WTC11 (cell line): ENCODE measurements at places on chromosomes 2 and 18.
A peak's percentile ranks its signal among the peaks of the same experiment; 100 is the strongest.

DNA sequence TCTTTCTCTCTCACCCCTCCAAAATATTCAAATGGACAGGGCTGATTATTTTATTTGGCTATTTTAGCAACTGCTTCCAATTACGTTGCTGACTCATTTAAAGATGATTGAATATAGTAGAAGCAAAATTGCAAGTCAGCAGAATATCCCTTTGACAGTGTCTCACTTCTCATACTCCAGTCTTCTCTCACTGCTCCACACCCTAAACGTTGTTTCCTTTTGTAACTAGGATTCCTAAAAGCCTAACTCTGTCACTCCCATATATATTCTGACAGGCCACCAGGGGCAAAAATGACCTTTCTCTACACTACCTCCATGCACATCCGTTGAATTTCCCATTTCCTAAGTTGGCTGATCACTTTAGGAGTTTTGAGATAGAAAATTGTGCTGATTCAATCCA lies 351.1 kb downstream of the RND3 start:
- DNase-seq: no peak

DNA sequence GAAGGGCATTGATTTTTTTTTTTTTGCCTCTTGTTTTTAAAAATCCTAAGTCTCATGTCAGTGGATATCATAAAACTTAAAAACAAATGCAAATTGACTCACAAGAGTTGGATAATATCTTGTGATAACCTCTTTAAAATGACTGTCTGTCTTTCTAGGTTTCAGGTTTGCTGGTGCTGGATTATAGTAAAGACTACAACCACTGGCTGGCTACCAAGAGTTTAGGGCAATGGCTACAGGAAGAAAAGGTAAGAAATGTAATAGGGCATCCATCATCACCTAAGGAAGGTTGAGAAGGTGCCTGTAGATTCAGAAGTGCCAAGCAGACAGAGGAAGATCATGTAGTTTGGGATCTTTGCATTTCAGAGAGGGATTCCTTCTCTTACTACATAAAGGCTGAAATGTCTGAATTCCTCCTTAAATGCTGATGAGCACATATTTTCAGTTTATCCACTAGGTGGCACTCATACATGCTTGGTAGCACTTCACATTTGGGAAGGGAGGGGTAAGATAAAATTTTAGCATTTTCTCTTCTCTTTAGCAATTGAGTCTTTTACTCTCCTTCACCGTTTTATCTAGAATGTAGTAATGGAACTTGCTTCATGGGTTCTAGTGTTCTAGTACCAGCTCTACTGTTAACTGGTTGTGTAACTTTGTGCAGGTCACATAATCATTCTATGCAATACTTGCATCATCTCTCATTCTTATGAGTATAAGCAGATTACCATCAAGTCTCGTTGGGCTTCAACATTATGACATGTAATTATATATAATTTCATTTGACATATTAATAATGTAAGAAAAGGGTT lies 21.1 kb downstream of the CPS1 start:
- DNase-seq: no peak

GRCh38 chr18:41870817-41871216 lies 84.2 kb upstream of the PIK3C3 start:
- no peak for DNase-seq

GRCh38 chr2:152924219-152924618 lies 205.8 kb downstream of the ARL6IP6 start:
- no peak for DNase-seq

GRCh38 chr2:191038241-191038725 lies 24.3 kb upstream of the STAT1 start:
- DNase-seq: no peak

DNA sequence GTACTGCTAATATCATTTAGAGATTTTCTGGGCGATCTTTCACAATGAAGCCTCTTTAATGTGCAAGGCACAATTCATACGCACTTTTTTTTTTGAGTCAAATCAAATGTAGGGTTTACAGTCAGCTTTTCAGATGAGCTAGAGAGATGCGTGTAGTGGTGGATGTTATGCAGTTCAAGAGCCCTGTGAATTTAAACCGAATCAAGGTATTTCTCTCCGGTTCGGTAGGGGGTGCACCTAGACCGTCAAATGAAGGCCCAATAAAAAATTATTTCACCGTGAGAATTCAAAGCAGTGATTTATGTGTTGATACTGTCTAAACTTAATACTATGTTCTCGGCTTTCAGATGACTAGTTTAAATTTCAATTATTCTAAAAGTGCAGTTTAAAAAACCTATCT lies 1.1 kb downstream of the PTH2R start:
- DNase-seq: peak; percentile 20

DNA sequence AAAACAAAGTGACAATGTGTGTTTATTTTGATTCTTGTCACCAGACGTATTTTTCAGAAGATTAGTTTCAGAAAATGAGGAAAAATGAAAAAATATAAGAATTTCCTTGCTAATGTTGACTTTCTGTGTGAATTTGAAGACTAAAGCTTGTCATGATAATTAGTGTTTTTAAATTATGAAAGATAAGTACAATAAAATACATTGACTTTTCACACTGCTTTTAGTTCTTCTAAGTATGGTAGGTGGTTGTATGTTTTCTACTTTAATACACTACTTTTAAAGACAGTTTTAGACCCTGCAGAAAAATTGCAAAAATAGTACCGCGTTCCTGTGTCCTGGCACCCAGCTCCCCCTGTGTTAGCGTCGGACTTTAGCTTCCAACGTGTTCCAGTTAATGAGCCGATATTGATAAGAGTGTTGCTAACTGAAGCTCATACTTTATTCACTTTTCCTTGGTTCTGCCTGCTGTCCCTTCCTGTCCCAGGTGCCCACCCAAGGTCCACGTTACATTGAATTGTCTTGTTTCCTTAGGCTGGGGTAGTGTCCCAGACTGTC lies 695 bp downstream of the RBFA start:
- DNase-seq: no peak

- no peak for DNase-seq
Observed at GRCh38 chr2:203492965-203493364, 42.1 kb downstream of the RAPH1 start.

- no peak for DNase-seq
Observed at GRCh38 chr18:21064347-21064746, 47.3 kb downstream of the ROCK1 start.

- peak; percentile 79 for DNase-seq
Observed at GRCh38 chr18:37554399-37554787, 11.2 kb downstream of the CELF4 start.

DNA sequence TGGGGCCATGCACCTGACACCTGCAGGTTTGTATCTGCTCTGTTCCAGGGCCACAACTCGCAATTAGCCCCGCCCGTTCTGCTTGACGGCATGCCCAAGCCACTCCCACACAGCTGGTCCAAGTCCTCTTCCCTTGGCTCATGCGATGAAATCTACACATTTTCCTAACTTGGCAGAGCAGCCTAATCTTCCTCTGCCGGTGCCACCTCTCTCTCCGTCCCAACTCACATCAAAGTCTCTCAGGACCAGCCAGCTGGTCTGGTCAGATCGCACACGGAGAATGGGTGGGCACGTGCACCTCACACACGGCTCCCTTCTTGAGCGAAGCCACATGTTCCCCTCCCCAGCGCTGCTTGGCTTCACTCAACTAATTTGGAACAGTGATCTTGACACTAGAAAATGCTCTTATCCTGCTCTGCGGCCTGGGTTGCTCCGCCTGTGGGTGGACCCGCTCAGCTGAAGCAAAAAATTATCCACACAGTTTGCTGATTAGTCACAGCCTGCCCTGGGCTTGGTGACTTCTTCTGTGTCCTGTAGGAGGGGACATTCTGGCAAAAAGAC lies 176.7 kb downstream of the NRP2 start:
- DNase-seq: peak; percentile 33

DNA sequence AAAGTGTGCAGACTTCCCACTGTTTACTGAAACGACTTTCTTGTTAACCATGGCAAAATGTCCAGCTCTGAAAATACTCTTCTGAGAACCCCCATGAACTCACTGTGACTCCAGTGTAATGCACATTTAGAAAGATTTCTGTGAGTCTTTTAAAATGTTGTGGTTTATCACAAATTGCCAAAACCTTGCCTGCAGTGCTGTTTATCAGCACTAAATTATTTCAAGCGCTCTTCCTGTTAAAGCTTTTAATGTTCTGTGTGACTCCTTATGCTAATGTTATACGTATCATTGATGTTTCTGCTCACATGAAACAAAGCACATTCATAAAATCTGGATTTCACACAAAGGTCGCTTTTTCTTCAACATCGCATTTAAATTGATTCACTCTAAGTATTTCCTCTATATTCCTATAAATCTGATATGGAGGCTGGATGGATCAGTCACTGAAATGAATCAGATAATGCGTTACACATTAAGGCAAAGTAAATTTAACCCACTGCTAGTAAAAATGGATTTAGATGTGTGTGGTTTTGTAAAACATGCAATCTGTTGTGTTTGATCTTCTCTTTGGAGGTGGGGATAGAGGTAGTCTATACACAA lies 521.2 kb downstream of the NYAP2 start:
- no peak for DNase-seq

GRCh38 chr18:64201781-64202180 lies 52.9 kb upstream of the LINC00305 start:
- no peak for DNase-seq

DNA sequence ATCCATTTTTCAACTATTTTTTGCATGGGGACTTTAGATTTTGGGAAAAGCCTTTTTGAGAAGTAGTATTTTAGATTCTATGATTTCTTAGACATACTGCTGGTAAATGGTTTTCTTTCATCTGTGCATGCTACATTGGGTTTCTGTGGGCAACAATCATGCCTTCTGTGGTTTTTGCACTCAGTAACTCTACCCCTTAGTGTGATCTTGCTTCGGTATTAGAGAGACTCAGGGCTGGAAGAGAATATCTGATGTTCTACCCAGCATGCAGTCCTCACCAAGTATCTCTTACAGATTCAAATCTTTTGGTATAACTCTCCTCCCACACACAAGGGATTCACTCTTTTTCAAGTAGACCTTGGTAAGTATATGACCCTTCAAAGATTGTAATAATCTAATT lies 183.0 kb downstream of the PMAIP1 start:
- no peak for DNase-seq

- no peak for DNase-seq
Observed at GRCh38 chr2:161096336-161096735, 63.9 kb upstream of the TANK start.

DNA sequence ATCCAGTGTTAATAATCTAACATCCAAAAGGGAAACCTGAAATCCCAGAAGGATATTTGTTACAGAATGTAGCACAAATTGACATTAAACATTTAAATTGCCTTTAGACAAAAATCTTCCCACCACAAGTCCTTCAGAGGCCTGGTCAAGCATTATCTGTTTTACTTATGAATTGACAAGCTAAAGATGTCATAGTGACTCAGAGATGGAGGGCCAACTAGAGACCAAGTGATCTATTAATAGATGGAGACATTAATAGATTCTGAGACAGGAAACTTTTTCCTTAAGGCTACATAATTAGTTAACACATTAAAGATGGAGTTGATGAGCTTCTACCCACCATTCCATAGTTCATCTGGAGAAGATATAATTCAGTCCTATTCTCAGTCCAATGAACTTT lies 526.2 kb downstream of the IRS1 start:
- DNase-seq: no peak

DNA sequence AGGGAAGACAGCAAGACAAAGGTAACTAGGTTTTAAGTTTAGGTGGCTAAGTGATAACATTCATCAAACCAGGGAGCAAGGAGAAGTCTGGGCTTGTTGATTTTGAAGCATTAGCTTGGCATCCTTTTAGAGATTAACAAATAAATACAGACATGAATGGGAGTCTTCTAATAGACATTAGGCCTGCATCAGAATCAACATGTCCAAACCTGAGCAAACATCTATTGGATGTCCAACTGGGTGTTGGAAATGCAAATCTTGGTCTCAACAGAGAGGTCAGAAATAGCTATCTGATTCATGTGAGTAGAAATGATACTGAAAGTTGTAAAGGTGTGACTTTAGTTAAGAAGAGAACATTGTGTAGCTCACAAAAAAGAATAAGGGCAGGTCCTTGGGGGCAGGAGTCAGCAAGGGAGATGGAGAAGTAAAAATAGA lies 85.5 kb upstream of the RND3 start:
- DNase-seq: no peak

GRCh38 chr2:151302879-151303278 lies 13.4 kb upstream of the NMI start:
- no peak for DNase-seq

- no peak for DNase-seq
Observed at GRCh38 chr2:157176602-157177001, 80.9 kb upstream of the GALNT5 start.

- DNase-seq: no peak
Observed at GRCh38 chr2:158756331-158756730, 38.8 kb upstream of the DAPL1 start.

DNA sequence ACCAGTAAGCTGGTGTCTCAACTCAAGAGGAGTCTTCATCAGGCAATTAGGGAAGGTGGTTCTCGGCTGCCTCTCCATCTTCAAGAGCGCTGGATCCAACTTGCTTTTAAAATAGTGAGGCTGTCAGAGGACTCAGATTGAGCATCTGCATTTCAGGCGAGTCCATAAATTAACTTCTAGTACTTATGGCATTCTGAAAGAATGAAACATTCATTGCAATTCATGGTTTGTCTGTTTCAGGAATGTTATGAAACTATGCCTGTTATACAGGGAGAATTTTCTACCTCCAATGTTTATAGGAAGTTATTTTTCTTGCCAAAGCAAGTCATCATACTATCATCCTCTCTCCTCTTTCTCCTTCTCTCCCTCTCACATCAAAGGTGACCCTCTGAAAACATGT lies 883.2 kb downstream of the SLC4A3 start:
- DNase-seq: no peak

GRCh38 chr2:68333009-68333408 lies 13.3 kb upstream of the CNRIP1 start:
- no peak for DNase-seq

DNA sequence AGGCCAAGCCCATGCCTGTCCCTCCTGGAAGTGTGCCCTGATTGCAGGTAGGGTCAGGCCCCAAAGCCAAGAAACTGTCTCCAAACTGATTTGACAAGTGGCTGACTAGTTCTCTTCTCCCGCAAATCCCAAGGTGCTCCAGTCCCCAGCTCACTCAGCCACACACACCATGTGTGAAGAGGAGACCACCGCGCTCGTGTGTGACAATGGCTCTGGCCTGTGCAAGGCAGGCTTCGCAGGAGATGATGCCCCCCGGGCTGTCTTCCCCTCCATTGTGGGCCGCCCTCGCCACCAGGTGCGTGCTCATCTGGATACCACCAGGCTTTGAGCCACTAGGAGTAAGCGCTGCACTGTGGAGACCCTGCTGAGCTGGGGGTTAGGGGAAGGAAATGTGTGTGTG lies 8.3 kb downstream of the ACTG2 start:
- DNase-seq: no peak
